ENCODE measurements at places on chromosomes 7 and 10.

GRCh38 chr10:60777696-60778213 lies 523 bp upstream of the CDK1 start:
- no peak for DNase-seq

DNA sequence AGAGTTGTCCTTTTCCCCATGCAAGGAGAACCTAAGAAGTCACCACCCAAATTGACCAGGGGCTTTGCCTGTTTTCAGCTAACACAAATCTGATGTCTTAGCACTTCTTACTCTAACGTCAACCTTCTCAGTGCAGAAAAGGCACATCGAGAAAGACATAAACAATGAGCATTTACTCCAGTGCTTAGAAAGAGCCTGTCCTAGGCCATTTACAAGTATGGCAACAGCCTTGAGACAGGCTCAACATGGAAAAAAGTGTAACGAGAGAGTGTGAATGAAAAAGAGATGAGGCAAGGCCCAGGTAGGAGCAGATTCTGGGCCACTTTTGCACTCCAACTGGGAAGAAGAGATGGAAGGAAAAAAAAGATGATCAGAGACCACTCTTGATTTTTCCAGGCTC lies 54.4 kb downstream of the CPED1 start:
- no peak for DNase-seq

GRCh38 chr7:64870656-64871055 lies 32.4 kb upstream of the ZNF273 start:
- no peak for DNase-seq

DNA sequence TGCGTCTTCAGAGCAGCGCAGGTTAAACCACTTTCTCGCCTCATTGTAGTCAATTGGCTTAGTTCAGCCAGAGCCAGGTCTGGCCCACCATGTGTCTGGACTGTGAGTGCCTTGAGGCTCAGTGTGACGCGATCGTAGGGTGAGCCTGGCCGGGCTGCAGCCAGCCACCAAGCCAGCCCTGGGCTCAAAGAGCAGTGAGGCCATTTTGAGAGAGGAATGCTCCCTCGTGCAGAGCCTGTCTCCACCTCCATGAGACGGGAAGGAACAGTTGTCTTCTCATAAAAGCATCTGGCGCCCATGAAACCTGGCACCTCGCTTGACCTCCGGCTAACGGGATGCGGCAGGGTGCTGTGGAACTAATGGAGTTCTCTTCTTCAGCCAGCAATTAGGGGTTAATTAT lies 34.5 kb downstream of the LHPP start:
- DNase-seq = no peak

DNA sequence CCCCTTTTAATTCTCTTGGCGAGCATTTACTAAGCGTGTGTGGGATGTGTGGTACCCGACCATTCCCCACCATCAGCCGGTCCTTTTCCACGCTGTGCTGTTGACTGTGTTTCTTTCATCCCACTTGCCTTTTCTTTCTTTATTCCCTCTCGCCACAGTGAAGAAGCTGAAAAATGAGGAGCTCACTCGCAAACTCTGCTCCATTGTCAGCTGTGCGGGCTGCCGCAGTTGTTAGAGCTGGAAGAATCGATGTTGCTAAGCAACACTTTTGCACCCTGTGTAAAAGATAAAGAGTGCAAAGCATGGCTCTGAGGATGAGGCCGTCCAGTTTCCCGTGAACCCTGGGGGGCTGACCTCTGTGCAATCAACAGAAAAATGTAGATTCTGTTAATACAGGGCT lies 203.1 kb upstream of the NEBL start:
- DNase-seq = no peak

- no peak for DNase-seq
Measured at GRCh38 chr10:95196046-95196445, 2.0 kb downstream of the ACSM6 start.

DNA sequence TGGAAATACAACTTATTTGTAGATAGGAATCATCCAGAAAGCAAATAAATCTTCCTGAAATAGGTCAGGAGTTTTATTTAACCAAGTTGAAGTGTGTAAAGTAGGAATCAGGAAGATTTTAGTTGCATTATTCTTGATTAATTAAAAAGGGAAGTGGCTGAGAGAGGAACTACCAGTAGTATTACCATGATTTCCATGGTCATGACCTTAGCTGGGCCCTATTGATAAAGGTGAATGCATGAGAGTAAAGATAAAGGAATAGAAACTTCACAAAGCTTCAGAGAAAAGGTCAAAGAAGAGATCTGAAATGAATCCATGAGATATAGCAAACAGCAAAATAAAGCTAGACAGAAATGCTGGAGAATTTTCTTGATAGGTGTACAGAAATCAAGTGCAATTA lies 46.2 kb upstream of the DLX6 start:
- DNase-seq = no peak

GRCh38 chr10:74733612-74734011 lies 92.8 kb upstream of the KAT6B start:
- DNase-seq = no peak

GRCh38 chr10:97393034-97393573 lies 8.0 kb downstream of the RRP12 start:
- DNase-seq = no peak

DNA sequence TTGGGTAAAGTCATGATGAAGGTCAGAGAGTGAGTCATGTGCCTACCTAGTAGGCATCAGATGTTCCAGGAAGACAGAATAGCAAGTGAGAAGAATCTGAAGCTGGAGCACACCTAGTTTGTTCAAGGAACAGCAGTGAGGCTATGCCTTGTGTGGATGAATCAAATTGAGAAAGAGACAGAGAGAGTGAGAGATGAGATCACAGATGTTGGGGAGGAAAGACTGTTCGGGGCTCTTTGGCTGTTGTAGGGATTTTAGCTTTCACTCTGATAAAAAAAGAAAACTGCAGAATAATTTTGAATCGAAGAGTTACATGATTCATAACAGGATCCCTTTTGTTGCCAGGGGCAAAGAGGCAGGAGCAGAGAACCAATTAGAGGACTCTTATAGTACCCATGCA lies 6.3 kb downstream of the LIPF start:
- DNase-seq = no peak

DNA sequence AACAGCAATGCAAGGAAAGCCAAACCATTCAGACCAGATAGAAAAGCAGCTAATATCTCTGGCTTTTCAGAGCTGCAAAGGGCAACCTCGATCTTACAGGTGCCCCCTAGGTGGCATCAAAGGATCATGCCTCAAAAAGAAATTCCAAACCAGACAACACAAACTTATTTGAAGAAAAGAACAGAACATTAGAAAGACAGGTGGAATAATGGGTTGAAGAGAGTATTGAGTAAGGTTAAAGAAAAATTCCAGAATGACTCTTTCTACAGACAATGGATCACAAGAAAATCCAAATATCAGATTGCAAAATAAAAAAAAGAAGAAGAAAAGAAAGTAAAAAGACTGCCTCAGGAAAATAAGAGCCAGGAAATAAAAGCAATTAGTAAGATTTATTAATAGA lies 213.7 kb downstream of the ELMO1 start:
- DNase-seq = peak; percentile 7

DNA sequence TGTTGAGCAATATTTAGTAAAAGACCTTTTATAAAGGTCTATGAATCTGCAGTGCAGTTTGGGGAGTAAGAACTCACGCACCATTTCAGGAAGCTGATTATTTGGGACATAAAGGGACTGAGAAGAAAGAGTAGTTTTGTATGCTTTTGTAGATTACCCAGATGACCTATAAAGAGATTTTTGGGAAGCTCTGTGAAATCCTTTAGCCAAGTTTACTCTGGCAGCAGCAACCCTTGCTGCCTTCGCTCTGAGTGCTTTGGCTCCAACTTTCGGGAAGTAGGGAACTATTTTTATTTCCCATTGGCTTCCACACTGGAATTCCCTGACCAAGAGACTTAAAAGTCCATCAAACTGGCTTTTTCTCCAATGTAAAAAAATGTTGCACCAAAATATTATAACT lies 1110.1 kb upstream of the PHF14 start:
- DNase-seq = no peak

DNA sequence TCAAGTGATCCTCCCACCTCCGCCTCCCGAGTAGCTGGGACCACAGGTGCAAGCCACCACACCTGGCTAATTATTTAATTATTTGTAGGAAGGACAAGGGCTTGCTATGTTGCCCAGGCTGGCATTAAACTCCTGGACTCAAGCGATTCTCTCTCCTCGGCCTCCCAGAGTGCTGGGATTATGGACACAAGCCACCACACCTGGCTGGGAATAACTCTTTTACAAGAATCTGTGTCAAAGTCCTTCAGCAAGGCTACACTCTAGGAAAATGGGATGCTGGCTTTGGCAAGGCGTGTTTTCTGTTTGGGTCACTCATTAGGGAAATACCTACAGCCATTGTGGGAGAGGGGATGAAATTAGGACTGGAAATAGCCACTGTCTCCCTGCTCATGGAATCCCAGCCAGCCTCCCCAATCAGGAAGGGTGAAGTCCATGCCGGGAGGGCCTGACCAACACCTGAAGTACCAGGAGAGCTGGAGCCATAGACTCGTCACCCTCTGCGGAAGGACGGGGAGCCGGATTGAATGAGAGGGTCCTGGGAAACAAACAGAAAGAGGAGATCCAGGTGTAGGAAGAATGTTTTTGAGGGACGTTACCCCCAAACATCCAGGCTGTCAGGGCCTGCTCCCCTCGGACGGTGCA lies 72.2 kb upstream of the MYL10 start:
- no peak for DNase-seq

DNA sequence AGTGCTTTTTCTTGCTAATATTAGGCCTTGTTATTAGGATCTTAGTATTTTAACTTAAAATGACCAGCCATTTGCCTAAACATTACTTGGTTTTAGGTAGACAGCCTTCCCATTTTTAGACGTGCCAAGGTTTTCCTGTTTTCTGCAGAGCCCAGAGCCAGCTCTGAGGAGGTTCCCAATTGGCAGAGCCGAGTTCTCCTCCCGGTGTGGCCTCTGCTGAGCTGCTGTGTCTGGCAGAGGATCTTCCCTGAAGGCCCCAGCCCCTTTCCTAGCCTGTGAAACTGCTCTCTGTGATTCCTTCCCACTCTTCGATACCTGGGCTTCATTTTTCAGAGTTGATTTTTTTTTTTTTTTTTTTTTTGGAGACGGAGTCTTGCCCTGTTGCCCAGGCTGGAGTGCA lies 91.4 kb downstream of the EEPD1 start:
- no peak for DNase-seq

DNA sequence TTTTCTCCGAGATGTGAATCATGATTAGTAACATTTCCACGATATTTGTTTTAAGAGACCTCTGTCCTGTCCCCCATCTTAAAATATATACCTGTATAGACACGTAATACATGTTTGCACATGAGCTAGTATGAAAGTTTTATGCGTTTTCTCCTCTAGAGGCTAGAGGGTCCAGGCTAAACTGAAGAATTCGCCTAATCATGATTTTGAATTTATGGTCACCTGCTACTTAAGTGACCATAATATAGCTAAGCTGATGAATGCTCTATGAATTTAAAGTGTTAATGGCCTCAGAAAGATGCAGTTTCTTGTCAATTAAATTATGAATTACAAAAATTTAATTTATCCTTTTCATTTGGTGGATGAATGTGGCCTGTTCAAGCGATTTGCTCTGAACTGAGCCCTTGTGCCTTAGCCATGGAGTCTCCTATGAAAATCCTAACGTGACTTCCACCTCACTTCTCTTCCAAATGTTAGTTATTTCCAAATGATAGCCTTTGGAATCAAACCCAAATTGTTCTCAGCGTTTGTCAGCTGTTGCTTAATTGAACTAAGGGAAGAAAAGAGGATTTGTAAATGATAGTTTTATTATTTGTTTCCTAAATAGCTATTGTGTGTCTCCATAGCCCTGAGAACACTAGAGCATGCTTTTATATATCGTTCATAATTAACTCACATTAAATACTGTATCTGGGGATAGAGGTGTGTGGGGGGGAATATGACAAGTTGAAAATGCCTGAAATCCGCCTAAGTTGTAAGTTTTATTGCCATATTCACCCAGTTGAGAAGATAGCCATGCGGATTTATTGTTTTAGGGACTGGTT lies 2.3 kb downstream of the CELF2 start:
- DNase-seq = no peak

DNA sequence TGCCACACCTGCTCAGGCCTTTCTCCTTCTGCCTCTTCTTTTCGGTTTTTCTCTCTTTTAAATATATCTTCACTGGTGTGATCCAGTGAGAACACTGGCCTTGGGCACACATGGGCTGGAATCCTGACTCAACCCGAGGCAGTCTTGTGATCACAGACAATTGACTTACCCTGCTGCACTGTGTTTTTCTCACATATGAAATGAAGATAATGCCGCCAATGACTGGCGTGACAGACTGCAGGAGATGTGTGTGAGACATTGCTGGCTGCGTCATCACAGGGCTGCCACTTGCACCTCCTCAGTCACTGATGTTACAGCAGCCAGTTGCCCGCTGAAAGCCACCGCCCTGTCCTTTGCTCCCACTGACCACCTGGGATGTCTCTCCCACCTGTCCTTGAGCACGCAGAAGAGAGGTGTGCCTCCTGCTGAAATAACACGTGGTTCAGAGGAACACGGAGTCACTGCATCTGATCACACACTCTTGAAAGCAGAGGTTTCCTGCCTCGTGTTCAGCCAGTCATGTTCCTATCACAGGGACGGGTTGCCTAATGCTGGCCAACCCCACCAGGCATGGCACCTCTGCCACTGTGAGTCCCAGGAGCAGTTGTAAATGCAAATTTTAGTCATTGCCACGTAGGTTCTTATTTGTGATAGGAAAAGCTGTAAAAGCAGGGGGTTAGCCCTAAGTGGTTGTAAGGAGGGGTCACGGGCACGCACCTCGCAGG lies 124.6 kb upstream of the LANCL2 start:
- DNase-seq = no peak

All from kidney capillary endothelial cell (primary cell).